Sciatic nerve (tissue), 2 donors: ENCODE measurements at places on chromosomes 16 and 17. TPM values are rescaled to one million over a fixed set of nuclear protein-coding genes. Genes with fewer than 3 reads are reported as not detected.

MVD gene
- 64.4 TPM for total RNA-seq

IRX3 gene
- total RNA-seq: 1.1 TPM

MRM1 gene
- 5.6 TPM for total RNA-seq

CACNA1G gene
- total RNA-seq: 0.36 TPM

STH gene
- total RNA-seq: not detected

OR1F1 gene
- total RNA-seq: not detected

GRCh38 chr16:17607075-17607509, 136.3 kb upstream of the XYLT1 start:
- no peak for DNase-seq

CIBAR2 gene
- not detected for total RNA-seq

NXN gene
- 44.3 TPM for total RNA-seq

IRX5 gene
- total RNA-seq: 0.13 TPM

FBXW10B gene
- 0.94 TPM for total RNA-seq

PIRT gene
- not detected for total RNA-seq

GRCh38 chr17:15464231-15464985, 3.0 kb downstream of the CDRT4 start:
- no peak for DNase-seq

DNA sequence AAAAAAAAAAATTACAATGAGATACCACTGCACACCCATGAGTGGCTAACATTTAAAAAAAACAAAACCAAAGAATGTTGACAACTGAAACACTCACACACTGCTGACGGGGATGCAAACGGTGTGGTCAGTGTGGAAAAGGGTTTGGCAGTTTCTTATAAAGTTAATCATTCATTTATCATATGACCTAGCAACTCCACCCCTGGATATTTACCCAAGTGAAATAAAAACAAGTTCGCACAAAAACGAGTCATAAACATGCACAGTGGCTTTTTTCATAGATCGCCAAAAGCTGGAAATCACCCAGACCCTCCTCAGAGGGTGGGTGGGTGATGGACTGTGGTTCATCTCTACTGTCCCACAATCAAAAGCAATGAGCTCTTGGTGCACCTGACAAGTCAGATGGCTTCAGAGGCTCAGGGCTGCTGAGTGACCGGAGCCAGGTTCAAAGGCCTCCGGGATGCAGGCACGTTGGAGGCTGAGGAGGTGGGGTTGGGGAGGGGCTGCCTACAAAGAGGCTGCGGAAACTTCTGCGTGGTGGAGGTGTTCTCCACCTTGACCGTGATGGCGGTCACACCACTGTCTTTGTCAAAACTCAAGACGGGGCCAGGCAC, 14.2 kb downstream of the RAB40B start:
- no peak for DNase-seq

DNA sequence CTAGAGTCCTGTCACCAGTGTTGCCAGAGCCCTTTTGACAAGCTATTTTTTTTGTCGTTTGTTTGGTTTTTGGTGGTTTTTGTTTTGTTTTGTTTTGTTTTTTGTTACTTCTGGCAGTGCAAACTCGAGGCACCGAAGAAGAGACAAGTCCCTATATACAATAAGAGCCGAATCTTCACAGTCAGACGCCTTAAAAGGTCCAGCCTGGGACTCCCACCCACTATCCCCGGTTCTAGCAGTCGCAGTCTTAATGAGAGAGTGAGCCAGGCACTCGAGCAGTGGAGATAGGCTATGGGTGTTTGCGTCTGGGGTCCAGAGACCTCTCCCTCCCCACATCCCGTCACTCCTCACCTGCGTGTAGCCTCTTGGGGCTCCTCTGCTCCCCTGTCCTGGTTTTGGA, 1.9 kb downstream of the OR1F1 start:
- no peak for DNase-seq

- DNase-seq: no peak
These were observed 2.1 kb downstream of the SSTR2 start for GRCh38 chr17:73166731-73167581.

GRCh38 chr16:49280105-49280741, 1.4 kb downstream of the CBLN1 start:
- DNase-seq: no peak

NPIPB6 gene
- 8.5 TPM for total RNA-seq

GRCh38 chr17:80109066-80109660, 7.8 kb downstream of the GAA start:
- peak; percentile 13 for DNase-seq

- no peak for DNase-seq
These were observed 174.7 kb downstream of the MAP2K4 start for GRCh38 chr17:12195418-12195817.

DNA sequence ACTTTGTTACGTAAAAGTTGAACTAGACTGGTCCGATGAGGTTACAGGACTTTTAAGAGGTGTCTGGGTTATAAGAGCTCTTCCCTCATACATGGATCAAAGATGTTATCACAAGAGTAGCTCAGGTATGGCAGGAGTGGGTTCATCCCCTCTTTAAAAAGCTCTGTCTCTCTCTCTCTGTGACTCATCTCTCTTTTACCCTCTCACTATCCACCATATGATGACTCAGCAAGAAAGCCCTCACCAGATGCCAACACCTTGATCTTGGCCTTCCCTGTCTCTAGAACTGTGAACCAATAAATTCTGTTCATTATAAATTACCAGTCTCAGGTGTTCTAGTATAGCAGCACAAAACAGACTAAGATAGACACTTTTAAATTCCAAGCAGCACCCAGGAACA, 1.9 kb upstream of the CLEC19A start:
- no peak for DNase-seq

HOXB3 gene
- 25.6 TPM for total RNA-seq

GRCh38 chr16:12901204-12901596, 198 bp upstream of the SHISA9 start:
- DNase-seq: no peak

GRCh38 chr17:42185621-42185930, 324 bp upstream of the HCRT start:
- DNase-seq: no peak

PLK1 gene
- total RNA-seq: 2.6 TPM

DNA sequence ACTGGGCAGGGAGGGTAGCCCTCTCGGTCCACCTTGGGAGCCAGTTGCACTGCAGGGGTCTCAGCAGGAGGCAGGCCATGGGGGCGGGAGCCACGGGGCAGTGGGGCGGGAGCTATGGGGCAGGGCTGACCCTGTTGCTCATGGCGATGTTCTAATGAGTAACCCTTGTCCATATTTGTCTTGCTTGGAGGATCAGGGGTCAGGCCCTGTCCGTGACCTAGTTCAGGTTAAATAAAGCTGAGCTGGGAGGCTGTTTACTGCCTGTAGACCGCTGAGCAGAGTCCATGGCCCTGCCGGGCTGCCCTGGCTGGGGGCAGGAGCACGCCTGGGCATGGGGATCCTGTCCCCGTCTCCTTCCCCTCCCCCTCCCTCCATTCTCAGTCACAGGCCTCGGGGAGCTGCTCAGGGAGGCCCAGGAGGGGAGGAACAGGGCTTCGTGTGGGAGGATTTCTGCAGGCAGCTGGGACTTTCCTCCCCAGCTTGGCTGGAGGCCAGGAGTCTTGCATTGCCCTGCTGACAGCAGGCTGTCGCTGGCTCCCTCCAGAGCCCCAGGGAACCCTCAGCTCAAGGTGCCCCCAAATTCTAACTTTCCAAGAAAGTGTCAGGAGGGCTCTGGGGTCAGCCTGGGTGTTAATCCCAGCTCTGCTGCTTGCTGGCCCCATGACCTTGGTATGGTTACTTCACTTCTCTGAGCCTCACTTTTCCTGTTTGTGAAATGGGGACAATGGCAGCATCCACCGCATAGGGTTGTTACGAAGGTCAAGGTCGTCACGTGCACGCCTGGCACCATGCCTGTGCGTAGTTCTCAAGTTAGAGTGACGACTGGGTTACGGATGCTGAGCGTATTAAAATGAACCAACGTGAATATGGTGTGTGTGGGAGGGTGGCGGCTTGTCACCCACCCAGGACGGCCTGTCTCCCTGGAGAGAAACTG, 6.1 kb upstream of the SERPINF2 start:
- peak; percentile 85 for DNase-seq

- peak; percentile 58 for DNase-seq
These were observed 74.6 kb downstream of the N4BP1 start for GRCh38 chr16:48535369-48535787.

TMEM208 gene
- 24.6 TPM for total RNA-seq
